ENCODE measurements at places on chromosomes 2 and 18. TPM values are rescaled to one million over a fixed set of nuclear protein-coding genes. Genes with fewer than 3 reads are reported as not detected.

DNA sequence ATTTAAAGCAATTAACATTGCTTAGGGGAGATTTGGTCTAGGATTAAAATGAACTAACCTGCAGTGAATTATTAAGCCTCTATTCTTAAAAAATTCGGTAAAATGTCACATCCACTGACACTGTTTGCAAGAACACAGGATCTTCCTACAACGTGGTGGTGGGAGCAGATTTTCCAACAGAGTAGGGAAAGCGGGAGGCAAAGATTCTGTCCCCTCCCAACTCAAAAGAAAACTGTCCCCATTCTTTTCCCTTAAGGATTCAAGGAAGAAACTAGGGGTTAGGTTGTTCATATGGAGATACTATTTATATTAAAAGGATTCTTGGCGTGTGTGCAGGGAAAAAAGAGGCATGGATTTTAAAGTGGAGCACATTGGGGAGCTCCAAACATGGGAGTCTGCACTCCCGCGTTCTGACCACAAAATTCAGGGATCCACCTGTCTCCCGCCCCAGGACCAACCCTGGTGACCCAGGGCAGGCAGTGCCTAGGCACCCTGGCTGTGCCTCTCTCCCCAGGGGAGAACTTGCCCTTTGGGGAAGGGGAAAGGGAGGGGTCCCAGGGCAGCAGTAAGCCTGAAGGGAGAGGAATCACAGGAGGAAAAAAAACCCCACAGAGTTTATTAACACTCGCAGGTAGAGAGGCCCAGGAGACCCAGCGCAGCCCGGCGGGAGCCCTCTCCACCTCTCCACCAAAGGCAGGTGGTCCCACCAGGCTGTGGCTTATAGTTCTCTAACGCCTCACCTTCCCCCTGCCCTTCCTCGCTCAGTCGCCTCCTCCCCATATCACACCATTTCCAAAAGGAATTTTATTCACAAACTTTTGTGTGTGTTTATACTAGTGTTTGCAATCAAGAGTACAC, 2.3 kb downstream of the PTGR3 start:
- H3K4me1 ChIP-seq = peaks cover 23% of the 10 kb centered on the region
- H3K4me3 ChIP-seq = no peak overlapping the region
- no peaks in the 10 kb centered on the region for H3K36me3 ChIP-seq

DNA sequence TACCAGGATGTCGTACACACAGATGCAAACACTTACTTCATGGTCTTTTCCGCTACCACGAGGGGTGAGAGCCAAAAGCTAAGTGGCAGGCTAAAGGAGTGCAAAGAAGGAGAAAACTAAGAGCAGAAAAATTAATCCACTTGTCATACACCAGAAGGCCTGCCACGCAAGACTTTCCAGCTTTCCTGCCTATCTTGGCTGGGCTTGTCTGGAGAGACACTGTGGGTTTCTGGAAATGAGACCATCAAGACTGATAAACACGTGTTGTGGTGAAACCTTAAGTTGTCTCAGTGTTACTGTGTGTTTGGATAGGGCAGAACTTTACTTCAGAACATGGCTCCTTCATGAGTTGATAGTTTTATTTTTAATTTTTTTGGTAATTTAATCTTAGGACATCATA, 175.6 kb downstream of the FMNL2 start:
- H3K27me3 ChIP-seq = no peaks in the 10 kb centered on the region
- DNase-seq = no peak
- H3K27ac ChIP-seq = no peak overlapping the region
- H3K36me3 ChIP-seq = no peaks in the 10 kb centered on the region
- H3K4me1 ChIP-seq = peaks cover under 1% of the 10 kb centered on the region

- H3K4me3 ChIP-seq = no peak overlapping the region
- no peaks in the 10 kb centered on the region for H3K4me1 ChIP-seq
- no peaks in the 10 kb centered on the region for H3K27me3 ChIP-seq
- H3K27ac ChIP-seq = no peak overlapping the region
Observed at GRCh38 chr18:22640281-22640842, 222.6 kb upstream of the CTAGE1 start.

Gene DUSP19
- total RNA-seq = 4.3 TPM

Gene AQP12B
- not detected for total RNA-seq

DNA sequence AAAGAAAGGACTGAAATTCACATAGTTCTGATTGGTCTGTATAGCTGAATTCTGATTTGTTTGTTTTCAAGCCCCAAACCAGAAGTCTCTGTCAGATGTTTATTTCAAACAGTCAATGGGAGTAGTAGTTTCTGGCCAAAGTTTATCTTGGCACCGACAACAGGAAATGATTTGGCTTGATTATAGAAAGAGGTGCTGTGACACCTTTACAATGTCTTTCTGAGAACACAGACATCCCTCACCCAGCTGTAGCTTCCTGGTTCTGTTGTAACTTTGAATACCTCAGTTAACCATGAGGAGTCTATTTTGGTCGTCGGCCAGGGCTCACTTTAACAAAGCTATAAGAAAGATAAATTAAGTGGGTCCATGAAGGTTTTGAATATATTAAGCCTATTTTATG, 545.0 kb upstream of the ZNF804A start:
- no peak overlapping the region for H3K27ac ChIP-seq
- H3K4me1 ChIP-seq = no peaks in the 10 kb centered on the region
- DNase-seq = no peak
- no peak overlapping the region for H3K4me3 ChIP-seq
- no peaks in the 10 kb centered on the region for H3K27me3 ChIP-seq
- no peaks in the 10 kb centered on the region for H3K36me3 ChIP-seq

Gene DNAH6
- total RNA-seq = 11.8 TPM

DNA sequence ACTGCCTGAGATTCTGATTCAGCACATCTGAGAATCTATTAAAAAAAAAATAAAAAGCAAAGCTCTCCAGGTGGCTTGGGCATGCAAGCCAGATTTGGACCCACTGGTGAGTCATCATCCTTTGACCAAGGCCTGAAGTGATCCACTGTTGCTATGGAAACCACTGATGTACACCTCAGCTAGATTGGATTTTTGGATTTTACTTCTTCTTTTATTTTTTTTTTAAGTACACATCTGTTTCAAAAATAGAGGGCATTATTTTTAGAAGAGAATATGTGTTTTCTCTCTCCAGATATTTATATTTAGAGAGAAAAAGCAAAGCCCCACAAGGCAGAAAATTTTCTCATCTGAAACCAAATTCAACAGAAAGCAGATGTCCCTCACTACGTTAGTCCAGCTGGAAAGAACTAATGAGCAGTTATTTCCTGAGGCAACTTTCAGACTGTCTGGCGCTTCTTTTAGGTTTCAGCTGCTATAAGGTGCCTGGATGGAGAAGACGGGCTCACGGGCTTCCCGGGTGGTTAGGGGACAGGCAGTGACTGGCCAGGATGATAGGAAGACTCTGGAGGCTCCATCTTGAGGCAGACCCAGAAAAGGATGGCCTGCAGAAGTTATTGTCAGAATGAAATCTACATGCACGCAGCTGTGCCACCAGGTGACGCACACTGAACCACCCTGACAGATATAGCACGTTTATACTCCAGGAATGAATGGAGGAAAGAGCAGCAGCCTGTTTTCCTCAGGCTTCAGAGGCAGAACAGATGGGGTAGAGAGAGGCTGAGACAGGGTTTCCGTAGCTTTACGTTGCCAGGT, 50.5 kb downstream of the MRPL35 start:
- H3K27ac ChIP-seq = peak overlapping the region; percentile 68
- peaks cover 14% of the 10 kb centered on the region for H3K4me1 ChIP-seq
- no peaks in the 10 kb centered on the region for H3K27me3 ChIP-seq
- no peak overlapping the region for H3K4me3 ChIP-seq

GRCh38 chr2:215722125-215722524, 286.3 kb upstream of the FN1 start:
- no peak overlapping the region for H3K27ac ChIP-seq
- DNase-seq = no peak
- H3K36me3 ChIP-seq = no peaks in the 10 kb centered on the region
- H3K4me3 ChIP-seq = no peak overlapping the region

DNA sequence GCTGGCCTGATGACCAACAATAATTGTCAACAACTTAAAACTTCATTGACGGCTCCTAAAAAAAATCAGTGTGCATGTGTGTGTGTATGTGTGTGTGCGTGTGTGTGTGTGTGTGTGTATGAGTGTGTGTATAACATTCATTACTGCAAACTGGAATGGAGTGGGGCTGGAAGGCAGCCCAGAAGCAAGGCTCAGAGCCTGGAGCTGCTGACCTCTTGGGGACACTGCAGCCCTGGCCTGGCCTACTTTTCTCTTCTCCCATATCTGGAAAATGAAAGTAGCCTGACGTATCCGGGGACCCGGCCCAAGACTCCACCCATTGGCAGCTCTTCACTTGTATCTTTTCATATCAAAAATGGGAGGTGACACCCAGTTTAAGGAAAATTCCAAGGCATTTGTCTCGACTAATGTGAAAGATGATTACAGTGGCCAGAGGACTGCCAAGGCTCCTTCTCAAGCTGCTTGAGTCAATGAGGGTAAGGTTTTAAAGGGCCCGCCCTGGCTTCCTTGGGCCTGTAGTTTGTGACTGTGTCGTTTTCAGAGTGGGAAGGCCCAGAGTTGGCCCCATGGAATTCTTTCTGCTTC, 72.4 kb upstream of the IL1R1 start:
- no peak overlapping the region for H3K4me3 ChIP-seq
- H3K27me3 ChIP-seq = no peaks in the 10 kb centered on the region
- peak; percentile 95 for DNase-seq
- peak overlapping the region; percentile 77 for H3K27ac ChIP-seq

GRCh38 chr2:198662905-198663304, 794.8 kb downstream of the SATB2 start:
- H3K36me3 ChIP-seq = no peaks in the 10 kb centered on the region
- no peak overlapping the region for H3K27ac ChIP-seq
- no peak overlapping the region for H3K4me3 ChIP-seq
- no peak for DNase-seq

DNA sequence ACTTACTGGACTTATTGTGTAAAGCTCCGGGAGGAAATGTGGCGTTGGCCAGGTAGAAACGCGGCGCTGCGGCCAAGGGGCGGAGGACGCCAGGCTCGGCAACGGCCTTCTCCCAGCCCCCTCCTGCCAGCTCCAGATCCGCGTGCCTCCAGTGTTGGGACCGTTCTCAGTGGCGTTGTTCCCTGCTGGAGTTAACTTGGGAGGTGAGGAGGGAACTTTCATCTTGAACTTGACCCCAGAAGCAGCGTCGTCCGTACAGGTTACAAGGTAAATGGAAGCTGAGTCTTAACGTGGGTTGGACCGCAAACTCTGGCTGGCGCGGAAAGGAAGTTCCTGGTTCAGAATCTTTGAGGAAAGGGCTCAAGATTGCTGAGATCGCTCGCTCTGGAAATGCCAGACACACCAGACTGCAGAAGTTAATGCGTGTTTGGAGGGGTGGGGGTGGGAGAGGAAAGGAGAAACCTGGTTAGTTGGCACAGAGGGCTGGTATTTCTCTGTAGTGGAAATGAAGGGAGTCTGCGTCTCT, 1.3 kb downstream of the TANC1 start:
- H3K36me3 ChIP-seq = no peaks in the 10 kb centered on the region
- H3K4me1 ChIP-seq = peaks cover 5% of the 10 kb centered on the region
- peak; percentile 49 for DNase-seq
- peak overlapping the region; percentile 87 for H3K4me3 ChIP-seq
- no peaks in the 10 kb centered on the region for H3K27me3 ChIP-seq

- DNase-seq = no peak
- H3K36me3 ChIP-seq = no peaks in the 10 kb centered on the region
- no peaks in the 10 kb centered on the region for H3K27me3 ChIP-seq
- H3K27ac ChIP-seq = no peak overlapping the region
- peaks cover 6% of the 10 kb centered on the region for H3K4me1 ChIP-seq
- no peak overlapping the region for H3K4me3 ChIP-seq
Observed at GRCh38 chr2:136207030-136207623, 89.2 kb upstream of the CXCR4 start.

Gene FIGN
- total RNA-seq = 3.6 TPM

GRCh38 chr2:207385903-207386302, 143.9 kb upstream of the CREB1 start:
- no peak overlapping the region for H3K4me3 ChIP-seq
- no peak for DNase-seq
- no peak overlapping the region for H3K27ac ChIP-seq
- no peaks in the 10 kb centered on the region for H3K27me3 ChIP-seq
- H3K4me1 ChIP-seq = no peaks in the 10 kb centered on the region

DNA sequence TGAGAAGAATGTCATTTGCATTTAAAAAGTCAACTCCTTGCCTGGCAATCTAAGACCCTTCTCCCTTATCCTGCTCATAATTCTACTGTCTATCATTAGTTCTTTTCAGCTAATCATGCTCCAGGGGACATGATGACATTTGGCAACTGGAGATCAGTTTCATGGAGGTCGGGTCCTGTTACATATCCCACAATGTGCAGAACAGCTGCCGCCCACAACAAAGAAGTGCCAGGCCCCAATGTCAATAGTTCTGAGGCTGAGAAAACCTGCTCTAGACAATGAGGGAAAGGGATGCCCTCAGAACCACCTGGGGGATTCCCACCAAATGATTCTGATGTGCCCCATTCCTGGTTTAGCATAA, 53.4 kb upstream of the IL1RL1 start:
- H3K4me3 ChIP-seq = no peak overlapping the region
- no peaks in the 10 kb centered on the region for H3K27me3 ChIP-seq

- H3K27me3 ChIP-seq = no peaks in the 10 kb centered on the region
- no peak overlapping the region for H3K4me3 ChIP-seq
- no peak overlapping the region for H3K27ac ChIP-seq
- H3K36me3 ChIP-seq = no peaks in the 10 kb centered on the region
- no peak for DNase-seq
Observed at GRCh38 chr2:3785220-3785889, 82.0 kb downstream of the DCDC2C start.

DNA sequence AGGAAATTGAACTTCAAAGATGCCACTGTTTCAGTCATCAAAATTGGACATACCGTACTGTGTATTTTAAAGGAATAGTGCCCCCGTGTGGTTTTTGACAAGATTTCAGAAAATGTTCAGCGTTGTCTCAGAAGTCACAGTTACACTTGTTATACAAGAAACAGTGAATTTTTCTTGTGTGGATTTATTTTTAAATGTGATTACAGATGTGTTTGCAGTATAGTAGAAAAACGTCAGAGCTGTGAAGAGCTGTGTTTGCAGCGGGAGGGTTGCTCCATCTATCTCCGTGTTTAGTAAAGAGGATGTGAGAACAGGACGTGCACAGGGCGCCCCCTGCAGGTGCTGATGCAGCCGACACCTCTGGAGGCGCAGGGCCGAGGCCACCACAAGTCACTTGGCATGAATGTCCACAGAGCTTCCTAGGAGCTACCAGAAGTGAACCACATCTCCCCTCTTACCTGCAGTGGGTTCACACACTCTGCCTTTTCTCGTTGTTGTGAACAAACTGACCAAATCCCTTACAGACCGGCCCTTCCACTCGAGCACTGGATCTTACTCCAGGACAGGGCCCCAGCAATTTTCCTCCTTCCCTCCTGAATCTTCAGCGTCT, 73.1 kb downstream of the CACNB4 start:
- DNase-seq = peak; percentile 91
- H3K4me1 ChIP-seq = no peaks in the 10 kb centered on the region
- no peaks in the 10 kb centered on the region for H3K36me3 ChIP-seq
- H3K4me3 ChIP-seq = no peak overlapping the region
- no peaks in the 10 kb centered on the region for H3K27me3 ChIP-seq

Gene INO80D
- total RNA-seq = 28.2 TPM

- no peaks in the 10 kb centered on the region for H3K36me3 ChIP-seq
- DNase-seq = no peak
- no peak overlapping the region for H3K27ac ChIP-seq
- H3K27me3 ChIP-seq = no peaks in the 10 kb centered on the region
- H3K4me3 ChIP-seq = no peak overlapping the region
Observed at GRCh38 chr2:11842336-11842735, 95.9 kb downstream of the LPIN1 start.

Gene CBLN2
- 1.1 TPM for total RNA-seq

Gene L3MBTL4
- total RNA-seq = 46.2 TPM

Gene CPLX4
- 0.55 TPM for total RNA-seq
